NCI-H2227 treated with DMSO at 0.1 percent for 48 hours (cell line): ENCODE measurements at places on chromosomes 12 and 14.

DNA sequence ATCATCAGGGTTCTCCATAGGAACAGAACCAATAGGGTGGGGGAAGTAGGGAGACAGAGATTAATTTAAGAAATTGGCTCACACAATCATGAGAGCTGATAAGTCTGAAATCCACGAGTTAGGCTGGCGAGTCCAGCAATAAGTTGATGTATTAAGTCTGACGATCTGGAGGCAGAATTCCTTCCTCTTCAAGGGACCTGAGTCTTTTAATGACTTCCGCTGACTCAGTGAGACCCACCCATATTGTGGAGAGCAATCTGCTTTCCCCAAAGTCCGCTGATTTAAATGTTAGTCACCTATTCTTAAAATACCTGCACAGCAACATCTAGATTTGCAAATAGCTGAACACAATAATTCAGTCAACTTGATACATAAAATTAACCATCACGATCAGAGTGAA is 97.8 kb downstream of the SPTSSA start:
- no peak for DNase-seq

DNA sequence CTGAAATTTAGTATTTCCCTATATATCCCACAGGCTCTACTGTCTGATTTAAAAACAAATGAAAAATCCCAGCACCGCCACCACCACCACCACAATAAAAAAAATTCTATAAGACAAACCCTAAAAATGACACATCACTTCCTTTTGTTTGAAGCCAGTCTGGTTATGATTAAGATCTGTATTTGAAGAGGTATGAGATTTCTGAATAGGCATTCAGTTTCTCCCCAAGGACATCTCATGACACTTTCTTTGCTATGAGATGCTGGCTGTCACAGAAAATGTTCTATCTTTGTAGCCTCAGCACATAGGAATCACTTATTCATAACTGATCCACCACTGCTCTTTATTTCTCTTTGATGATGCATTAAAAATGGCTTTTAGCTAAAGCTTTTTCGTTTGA is 1071.0 kb downstream of the SLC6A15 start:
- DNase-seq = no peak

DNA sequence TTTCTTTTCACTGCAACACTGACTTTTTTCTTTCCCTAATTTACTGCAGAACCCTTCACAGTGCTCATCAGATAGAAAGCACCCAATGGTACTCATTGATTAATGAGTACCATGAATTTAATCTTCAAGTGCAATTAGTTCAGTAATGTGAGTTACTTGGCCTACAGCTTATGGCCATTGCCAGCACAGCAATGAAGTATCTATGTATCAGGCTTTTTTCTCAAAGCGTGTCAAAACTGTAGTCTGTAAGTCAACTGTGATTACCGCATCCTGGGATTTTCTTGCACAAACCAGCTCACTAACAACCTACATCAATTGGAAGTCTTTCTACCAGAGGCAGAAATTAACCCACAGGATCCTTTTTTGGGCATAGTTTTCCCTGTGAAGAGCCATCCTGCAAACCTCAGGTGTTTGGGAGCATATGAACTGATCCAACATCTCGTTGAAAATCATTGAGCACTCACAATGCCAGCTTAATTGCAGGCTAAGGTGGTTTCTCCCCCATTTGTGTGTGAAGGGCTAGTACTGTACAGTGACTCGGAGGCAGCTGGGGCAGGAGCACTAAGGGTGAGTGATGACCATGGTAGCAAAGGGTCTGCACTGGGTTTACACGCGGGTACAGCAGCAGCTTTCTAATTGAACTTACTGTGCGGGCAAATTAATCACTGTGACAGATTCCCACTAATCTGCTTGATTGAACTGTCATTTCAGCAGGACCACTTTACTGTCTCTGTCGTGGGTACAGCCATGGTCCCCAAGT is 619.3 kb downstream of the SNAPC1 start:
- no peak for DNase-seq

DNA sequence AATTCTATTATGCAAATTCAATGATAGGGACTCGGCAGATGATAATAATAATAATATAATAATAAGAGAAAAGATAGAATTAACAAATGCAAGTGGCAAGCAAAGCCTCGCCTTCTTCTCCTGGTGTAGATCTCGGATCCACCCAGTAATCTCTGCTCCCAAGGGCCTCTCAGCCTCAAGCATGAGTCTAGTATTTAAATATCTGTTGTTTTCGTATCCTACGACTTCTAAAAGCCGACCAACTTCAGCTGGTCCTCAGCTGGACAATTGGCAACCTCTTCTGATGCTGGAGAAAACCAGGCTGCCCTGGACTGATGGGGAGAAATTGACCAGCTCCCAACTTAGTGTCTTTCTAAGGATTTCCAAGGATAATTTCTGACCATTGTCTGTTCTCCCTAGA is 14.0 kb upstream of the MAP1LC3B2 start:
- DNase-seq = no peak

DNA sequence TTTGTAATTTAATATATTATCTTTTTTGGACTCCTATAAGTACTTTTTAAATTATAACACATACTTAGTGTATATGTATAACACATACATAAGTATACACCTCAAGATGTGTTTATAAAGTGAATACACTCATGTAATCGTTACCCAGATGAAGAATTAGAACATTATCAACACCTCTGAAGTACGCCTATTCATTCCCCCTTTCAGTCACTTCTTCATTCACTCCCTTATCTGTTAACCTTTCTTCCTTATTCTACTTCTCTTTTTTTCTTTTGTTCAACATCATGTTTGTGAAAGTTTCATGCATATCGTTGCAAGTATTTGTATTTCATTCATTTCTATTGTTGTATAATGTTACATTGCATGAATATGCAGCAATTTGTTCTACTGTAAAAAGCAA is 98.5 kb downstream of the ARID2 start:
- DNase-seq = no peak

GRCh38 chr12:14654842-14655241 is 41.6 kb downstream of the GUCY2C start:
- no peak for DNase-seq

DNA sequence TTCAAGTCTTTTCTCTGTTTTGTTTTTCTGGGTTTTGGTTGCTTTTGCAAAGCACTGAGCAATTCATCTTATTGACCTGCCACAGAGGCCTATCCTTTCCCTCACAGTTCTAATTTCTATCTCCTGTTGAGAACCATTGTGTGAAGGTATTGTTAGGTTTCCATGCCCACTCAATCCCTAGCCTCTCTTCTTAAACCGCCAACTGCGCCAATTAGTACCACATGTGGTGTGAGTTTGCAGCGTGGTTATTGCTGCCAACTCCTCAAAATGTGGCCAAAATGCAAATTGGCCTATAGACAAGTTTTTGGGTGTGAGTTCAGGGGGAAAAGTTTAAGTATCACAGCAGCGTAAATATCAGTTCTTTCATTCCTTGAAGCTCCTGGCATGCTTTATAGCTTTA is 232.6 kb downstream of the FLRT2 start:
- DNase-seq = peak; percentile 69

DNA sequence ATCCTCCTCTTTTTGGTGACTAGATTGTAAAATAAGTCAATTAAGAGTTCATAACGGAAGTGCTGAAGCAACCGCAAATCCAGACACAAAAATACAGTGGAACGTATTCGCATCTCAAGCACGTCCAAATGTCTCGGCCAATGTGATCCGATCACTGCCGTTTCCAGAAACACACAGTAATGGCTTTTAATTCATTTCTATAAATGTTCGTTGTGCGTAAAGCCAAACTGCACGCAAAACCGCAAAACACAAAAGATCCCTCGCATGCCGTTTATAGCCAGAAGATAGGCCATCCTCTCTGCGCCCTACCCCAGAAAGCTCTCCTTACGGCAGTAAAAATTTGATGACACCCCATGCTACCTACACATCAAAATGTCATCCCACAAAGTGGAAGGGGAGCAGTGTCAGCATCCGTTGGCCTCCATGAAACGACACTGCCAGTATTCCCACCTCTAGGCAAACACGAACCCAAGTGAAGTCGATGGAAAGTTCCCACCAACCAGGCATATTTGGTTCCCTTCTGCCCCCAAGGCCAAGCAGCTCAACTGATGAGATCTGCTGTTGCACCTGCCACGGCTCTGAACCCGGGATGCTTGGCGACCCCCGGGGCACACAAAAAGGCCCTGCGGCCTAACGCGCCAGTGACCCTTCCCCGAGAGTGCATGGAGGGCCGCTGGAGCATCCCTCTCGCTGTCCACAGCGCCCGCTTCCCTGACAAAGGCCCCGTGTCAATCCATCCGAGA is 1.4 kb downstream of the HECTD4 start:
- DNase-seq = no peak

DNA sequence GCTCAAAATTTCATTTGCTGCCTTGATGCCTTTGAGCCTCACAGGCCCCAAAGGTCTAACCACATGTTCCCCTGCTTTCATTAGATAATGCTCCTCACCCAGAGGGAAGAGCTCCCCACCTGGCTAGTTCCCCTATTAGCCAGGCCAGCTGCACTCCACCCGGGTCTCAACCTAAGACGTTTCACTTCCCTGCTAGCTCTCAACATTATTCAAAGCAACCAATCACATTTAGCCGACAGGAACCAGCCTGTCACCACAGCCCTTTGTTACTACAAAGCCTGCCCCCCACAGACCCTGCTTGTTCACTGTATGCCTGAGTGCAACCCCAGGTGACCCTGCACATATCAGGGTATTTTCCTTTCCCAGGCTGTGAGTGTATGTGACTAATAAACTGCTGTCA is 78.6 kb downstream of the SLC15A5 start:
- DNase-seq = no peak

GRCh38 chr14:65336191-65336591 is 76.3 kb upstream of the FUT8 start:
- no peak for DNase-seq

- DNase-seq = peak; percentile 33
Measured at GRCh38 chr14:60508707-60509437, at the start of gene SIX6. Gene SIX6 (plus strand): TSS chr14:60509146. CDS start chr14:60509399, 253 bp downstream.

- DNase-seq = no peak
Measured at GRCh38 chr12:30519535-30519934, 176.1 kb downstream of the IPO8 start.

- DNase-seq = no peak
Measured at GRCh38 chr12:63036216-63036973, 101.4 kb upstream of the PPM1H start.

DNA sequence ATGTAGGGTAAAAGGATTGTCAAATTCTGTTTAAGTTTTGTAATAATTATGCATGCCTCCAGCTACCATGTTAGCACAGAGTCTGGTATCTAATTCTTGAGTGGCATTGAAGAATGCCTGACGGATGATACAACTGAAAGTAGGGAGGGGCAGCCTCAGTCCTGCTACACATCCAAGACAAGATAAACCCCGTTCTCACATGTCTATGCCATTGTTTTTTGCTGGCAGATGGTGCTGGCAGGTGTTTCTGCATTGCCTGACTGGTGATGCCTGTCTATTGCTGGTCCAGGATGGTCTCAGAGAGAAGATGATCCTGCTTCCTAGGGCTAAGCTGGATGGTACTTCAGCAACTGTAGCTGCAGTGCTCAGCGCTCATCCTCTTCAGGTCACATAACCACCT is 245.8 kb upstream of the NAV3 start:
- no peak for DNase-seq

DNA sequence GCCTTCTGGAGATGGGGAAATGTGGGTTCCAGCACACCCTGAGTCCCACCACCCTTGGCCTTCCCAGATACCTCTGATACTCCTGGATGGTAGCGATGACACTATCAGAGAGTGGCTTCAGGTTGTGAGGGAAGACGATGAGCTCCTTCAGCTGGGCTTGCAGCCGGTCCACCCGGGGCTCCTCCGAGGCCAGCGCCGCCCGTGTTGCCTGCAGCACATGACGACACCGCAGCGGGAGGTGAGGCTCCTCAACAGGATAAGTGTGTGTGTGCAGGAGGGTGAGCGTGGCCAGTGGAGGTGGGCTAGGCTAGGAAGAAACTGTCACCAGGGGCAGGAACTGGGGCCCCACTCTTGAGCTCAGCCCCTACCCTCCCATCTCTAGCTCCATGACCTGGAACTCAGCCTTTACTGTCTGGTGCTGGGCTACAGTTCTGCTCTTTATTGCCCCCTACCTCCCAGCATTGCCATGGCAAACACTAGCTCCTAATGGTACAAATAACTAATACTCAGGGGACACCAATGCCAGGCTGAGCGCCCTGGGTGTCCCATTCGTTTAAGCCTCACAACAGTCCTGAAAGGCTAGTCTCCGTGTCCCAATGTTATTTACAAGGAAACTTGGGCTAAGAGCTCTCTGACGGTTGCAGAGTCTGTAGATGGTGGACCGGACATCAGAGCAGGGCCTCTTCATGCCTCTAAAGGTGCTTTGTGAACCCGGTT is 64.1 kb downstream of the SYNE3 start:
- no peak for DNase-seq

- DNase-seq = no peak
Measured at GRCh38 chr14:91336093-91336450, 81.5 kb downstream of the CCDC88C start.

- DNase-seq = no peak
Measured at GRCh38 chr14:28703482-28703881, 63.1 kb upstream of the FOXG1 start.

DNA sequence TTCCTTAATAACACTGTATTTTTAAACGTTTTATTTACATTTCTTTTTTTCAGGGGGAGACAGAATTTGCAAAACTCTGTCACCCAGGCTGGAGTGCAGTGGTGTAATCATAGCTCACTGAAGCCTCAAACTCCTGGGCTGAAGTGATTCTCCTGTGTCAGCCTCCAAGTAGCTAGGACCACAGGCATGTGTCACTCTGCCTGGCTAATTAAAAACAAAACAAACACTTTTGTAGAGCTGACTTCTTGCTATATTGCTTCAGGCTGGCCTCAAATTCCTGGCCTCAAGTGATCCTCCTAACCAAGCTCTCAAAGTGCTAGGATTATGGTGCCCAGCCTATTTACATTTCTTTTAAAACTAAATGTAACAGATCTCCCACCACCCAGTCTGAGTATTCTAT is 12.7 kb downstream of the CPSF6 start:
- no peak for DNase-seq

DNA sequence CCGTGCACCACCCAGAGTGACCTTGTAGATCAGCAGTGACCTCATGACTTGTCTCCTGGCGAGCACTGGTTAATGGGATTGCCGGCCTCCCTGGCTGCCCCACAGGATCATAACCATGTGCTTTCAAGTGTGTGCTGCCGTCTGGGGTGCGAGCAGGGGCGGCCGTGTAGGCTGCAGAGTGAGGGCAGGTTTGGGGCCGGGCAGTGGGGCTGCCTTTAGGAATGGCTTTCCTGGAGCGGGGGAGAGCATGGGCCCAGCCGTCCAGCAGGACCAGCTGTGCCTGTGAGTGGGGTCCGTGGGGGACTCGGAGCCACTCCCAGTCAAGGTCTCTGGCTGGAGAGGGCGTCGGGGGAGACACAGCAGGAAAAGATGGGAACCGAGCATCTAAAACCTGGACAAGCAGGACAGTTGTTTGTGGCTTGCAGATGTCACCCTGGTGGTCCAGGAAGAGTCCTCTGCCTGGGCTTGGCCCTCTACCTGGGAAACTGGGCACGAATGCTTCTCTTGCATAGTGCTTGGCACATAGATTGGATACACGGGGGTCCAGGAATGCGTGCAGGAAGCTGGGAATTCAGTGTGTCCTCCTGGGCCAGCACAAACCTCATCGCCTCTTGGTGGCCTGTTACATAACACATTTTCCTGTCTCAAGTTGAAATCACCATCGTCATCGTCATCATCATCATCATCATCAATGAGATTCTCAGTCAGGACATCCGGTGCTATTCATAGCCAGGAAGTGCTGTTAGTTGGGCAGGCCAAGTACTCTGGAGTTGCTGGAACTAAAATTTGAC is 96.0 kb downstream of the ADGRD1 start:
- no peak for DNase-seq
